ENCODE measurements at places on chromosomes 7 and 10.

- DNase-seq = no peak
These were observed 350.1 kb upstream of the POM121L12 start for GRCh38 chr7:52685333-52685732.

DNA sequence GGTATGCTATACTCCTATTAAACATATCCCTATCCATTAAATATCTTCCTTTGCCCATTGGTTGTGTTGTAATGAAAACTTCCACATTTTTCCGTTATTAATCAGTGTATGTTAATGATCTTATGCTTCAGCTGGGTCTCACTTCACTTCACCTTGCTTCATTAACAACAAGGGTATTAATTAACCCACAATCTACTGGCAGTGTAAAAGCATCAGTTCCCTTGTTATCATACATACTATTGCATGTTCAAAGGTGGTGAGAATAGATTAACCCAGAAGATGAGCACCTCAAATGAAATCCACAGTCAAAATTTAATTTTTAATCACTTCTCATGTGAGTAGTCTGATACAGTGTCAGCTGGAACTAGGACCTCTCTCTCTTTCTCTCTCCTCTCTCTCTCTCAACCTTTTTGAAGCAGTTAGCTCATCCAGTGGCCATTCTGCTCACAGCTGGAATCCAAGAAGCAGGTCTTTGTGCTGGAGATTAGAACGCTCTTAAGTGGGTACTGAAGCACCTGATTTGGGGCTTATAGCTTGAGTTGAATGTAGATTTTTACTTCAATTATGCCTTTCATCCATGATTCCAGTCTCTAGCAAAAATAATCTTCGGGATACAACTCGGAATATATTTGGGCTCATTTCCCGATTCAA, 172.3 kb downstream of the RAPGEF5 start:
- DNase-seq = no peak

GRCh38 chr7:681551-682307, 44.8 kb upstream of the DNAAF5 start:
- DNase-seq = no peak

DNA sequence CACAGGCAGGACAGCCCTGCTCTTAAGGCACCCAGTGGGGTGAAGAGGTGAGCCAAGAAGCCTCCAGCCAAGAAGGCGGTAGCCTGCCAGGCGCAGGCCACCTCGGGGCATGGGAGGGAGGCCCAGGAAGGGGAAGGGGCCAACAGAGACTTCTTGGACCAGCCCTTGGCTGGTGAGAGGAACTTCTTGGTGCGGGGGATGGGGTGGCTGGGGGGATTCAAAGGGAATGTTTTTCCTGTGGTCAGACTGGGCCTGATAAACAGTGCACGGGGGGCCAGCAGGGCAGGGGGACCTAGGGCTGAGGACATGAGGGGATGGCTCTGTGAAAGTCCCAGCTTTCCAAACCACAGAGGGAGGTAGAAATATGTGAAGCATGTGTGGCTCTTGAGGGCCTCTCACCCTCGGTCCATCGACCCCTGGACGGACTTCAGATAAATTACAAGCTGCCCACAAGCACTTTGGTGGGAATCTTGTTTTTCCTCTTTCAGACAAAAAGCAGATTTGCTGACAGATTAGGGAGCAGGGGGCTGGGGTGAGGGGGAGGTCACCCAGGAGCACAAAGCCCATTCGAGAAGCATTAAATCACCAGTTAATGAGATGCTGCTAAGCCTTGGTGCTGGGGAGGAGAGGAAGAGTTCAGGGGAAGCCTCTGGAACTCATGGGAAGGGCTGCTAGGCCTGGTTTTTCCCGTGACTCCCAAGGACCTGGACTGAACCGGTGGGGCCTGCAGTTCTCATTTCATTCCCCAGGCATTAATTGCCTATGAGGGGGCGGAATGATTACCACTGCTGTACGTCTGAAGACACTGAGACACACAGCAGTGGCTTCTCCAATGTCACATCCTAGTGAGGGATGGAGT, 11.3 kb downstream of the CRYGN start:
- DNase-seq = no peak

GRCh38 chr7:88485821-88486220, 179.1 kb upstream of the STEAP4 start:
- no peak for DNase-seq
